ENCODE measurements at places on chromosomes 6 and 20.

- DNase-seq: peak; percentile 6
Measured at GRCh38 chr6:15879371-15880261, 216.8 kb upstream of the DTNBP1 start.

GRCh38 chr20:59850018-59850641 lies 83.3 kb downstream of the SYCP2 start:
- DNase-seq: no peak

- DNase-seq: no peak
Measured at GRCh38 chr6:55543633-55544309, 35.2 kb downstream of the HMGCLL1 start.

- DNase-seq: no peak
Measured at GRCh38 chr20:1304710-1305515, 24.0 kb downstream of the SDCBP2 start.

DNA sequence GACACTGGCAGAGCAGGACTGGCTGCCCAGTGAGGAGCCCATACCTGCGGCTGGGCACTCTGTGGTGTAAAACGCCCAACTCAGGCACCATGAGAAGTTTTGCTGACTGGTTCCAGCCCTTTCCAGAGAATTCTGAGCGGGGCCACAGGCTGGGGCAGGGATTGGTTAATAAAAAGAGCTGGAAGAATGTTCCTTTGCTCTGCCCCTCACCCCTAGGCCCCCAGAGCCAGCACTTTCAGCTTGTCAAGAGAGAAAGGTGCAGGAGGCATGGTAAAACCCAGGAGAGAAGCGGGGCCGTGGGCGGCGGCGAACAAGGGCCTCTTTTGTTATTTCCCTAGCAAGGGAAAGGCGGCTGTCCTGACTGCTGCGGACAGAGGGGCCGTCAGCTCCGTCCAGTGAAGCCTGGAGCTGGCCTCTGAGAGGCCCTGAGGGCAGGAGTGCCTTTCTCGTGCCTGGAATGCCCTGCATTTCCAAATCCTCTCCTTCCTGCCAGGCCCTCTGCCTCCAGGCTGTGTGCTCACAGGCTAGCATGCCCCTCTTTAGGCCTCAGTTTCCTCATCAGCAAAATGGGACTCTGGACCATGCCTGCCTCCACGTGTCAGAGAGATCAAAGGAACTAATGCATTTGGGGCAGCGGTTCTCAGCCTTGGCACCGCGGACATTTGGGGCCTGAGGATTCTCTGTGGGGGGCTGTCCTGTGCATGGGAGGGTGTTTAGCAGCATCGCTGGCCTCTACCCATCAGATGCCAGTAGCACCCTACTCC lies 12.9 kb downstream of the SLC13A3 start:
- no peak for DNase-seq

- DNase-seq: no peak
Measured at GRCh38 chr6:63928613-63929012, 293.0 kb downstream of the PHF3 start.

GRCh38 chr6:127288705-127289104 lies 22.0 kb downstream of the RNF146 start:
- no peak for DNase-seq

DNA sequence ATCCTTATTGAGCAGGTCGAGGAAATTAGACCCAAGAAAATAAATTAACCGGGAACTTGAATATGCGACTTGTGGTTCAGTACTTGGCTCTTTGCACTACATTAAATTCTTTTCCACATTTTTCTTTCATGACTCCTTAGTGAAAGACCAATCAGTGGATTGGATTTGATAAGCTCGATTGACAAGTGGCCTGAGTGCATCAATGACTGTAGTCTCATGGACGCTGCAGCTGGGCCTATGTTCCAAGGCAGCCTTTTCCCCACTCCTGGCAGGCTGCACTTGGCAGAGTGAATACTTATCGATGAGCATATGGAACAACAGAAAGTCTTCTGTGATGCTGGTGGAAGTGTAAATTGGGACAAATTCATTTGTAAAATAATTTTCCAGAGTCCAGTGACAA lies 210.8 kb upstream of the EXOC2 start:
- no peak for DNase-seq

- no peak for DNase-seq
Measured at GRCh38 chr6:13284646-13285045, 43.7 kb downstream of the TBC1D7 start.

DNA sequence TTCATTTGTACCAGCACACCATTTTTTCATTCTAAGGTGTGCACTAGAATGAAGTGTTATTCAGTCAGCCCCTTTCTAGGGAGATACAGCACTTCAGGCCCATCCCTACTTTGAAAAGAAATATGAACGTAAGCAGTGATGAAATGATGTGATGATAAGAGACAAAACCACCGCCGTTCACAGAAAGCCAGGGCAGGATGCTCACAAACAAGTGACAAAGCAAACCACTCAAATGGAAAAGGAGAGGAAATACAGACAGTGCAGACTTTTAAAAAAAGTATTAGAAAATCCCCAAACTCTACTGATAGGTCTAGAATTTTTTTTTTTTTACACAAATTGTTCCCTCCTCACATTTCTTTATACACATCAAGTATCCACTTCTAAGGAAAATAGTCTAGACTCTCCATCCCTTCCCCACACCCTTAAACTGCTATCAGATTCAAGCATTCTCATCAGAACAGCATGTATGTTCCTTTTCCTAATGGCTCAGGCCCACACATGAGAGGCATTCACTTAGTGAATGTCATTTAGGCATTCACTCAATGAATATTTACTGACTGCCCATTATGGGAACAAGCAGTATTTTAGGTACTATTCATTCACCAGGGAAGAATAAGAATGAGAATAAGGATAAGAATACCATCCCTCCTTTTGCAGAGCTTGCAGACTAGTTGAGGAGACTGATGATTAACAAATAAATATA lies 243.5 kb downstream of the GMPR start:
- DNase-seq: no peak

GRCh38 chr6:49479308-49479970 lies 16.3 kb downstream of the CENPQ start:
- DNase-seq: no peak

- DNase-seq: no peak
Measured at GRCh38 chr6:151288712-151289398, 49.1 kb downstream of the AKAP12 start.

DNA sequence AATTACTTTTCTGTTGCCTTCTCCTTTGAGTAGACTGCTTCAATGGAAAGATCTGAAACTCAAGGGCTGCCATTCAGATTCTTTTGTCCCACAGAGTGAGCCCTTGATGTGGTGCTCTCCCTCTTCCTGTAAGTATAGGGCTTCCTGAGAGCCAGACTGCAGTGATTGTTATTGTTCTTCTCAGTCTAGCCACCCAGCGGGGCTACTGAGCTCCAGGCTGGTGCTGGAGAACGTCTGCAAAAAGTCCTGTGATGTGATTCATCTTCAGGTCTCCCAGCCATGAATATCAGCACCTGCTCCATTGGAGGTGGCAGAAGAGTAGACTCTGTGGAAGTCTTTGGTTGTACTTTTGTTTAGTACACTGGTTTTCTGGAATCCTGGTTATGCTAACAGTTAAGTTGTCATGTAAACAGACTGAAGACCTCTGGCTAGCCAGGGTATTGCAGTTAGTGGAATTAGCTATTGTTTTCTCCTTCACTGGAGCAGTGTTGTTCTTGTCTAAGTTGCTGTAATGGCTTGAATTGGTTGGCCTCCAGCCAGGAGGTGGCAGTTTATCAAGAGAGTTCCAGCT lies 240.9 kb downstream of the COL12A1 start:
- DNase-seq: no peak

DNA sequence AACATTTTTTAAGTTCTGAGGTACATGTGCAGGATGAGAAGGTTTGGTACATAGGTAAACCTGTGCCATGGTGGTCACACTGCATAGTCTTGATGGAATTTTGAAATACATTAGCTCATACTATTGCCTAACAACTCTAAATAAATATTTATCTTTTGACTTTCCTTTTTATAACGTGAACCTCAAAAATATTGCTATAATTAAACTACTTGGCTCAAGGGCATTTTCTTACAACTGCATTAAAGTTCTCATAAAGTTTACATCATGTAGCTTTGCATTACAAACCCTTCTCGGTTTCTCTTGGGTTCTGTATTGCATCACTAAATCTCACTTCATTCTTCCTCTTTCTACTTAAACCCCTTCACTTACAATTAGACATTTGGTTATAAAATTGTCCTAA lies 636.0 kb upstream of the PTCHD4 start:
- DNase-seq: no peak

GRCh38 chr20:40293740-40294139 lies 395.3 kb downstream of the MAFB start:
- DNase-seq: no peak

DNA sequence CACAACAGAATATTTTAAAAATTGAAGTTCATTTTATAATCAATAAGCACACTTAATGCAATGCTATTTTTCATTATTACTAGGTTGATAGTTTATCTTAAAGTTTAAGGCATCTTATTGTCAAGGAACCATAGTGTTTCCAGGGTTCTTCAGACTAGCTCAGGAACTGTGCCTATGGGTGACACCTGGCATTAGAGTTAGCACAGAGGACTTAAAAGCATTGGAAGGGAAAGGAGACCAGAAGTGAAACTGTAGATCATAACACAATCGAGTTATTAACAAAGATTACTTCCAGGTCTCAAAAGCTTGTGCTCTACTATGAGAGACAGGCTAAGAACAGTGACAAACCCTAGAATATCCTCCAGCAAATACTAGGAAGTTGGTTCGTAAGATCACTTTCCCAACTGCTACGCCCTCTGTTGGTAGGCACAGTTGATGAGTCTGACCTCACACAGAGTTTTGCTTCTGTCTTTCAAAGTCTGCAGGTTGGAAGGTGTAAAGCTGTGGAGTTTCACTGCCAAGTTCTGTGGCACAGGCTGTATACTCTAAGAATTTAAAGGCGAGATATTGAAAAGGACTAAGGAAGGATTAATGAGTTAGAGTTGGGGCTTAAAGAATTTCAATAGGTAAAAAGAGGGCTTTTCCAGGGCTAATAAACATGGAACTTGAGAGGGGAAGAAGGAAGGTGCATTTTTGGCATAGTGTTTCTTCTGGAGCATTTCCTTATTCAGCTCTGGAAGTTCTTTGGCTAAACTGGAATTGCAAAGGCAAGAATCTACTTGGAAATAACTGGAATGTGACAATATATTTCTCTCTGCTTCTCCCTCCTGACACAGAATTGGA lies 531.3 kb upstream of the JAG1 start:
- no peak for DNase-seq

DNA sequence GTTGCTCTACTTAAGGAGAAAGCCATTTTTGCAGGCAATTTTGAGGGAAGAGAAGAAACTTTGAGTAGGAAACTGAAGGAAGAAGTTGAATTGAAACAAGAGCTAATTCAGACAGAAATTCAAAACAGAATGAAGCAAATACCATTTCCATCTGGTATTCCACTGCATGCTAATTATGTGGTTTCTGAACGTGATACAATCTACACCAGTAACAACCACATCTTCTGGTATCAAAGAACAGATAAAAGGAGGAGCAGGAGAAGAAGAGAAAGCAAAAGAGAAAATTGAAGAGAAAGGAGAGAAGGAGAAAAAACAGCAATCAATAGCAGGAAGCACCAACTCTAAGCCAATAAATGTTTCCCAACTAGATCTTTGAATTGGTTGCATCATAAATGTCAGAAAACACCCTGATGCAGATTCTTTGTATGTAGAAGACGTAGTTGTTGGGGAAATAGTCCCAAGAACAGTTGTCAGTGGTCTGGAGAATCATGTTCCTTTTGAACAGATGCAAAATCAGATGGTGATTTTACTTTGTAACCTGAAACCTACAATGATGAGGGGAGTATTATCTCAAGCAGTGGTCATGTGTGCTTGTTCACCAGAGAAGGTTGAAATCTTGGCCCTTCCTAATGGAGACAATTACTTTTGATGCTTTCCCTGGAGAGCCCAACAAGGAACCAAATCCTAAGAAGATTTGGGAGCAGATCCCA lies 132.4 kb downstream of the MACROD2 start:
- DNase-seq: no peak

GRCh38 chr20:33400812-33401183 lies 521 bp downstream of the CDK5RAP1 start:
- DNase-seq: no peak

GRCh38 chr6:138477913-138478539 lies 21.3 kb downstream of the NHSL1 start:
- no peak for DNase-seq

GRCh38 chr6:157673596-157673995 lies 149.4 kb upstream of the SNX9 start:
- no peak for DNase-seq

DNA sequence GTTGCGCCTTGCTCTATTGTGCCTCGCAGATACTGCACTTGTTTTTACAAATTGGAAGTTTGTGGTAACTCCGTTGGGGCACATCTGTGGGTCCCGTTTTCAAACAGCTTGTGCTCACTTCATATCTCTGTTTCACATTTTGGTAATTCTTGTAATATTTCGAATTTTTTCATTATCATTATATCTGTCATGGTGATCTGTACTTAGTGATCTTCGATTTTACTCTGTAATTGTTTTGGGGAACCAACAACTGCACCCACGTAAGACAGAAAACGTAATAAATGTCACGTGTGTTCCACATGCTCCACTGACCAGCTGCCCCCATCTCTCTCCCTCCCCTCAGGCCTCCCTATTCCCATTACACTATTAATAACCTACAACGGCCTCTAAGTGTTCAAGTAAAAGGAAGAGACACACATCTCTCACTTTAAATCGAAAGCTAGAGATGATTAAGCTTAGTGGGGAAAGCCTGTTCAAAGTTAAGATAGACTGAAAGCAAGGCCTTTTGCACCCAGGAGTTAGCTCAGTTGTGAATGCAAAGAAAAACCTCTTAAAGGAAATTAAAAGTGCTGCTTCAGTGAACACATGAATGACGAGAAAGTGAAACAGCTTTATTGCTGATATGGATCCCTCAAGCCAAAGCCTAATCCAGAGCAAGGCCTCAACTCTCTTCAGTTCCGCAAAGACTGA lies 26.9 kb downstream of the TTLL2 start:
- no peak for DNase-seq

DNA sequence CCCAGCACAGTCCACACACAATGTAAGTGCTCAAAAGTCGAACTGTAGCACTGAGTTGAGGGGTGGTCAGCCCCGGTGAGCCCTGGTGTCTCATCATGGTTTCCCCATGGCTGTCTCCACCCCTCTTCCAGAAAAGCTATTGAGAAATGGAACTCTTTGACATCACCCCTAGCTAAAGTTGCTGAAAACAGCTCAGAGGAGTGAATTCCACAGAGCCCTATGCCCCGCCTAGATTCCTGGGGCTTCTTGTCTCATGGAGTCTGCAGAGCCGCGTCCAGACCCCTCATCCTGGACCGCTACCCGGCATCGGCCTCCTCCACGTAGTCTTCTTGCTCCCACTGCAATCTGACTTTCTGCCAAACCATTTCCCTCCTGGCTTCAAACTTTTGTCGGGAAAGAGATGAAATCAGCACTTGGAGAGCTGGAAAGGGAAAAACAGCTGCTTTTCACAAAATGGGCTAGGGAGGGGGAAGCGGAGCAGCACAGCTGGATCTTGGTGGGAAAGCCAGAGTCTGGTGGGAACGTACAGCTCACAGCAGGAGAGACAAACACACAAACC lies 132.2 kb downstream of the SNX5 start:
- DNase-seq: no peak
